ENCODE measurements at places on chromosomes 4 and X.

DNA sequence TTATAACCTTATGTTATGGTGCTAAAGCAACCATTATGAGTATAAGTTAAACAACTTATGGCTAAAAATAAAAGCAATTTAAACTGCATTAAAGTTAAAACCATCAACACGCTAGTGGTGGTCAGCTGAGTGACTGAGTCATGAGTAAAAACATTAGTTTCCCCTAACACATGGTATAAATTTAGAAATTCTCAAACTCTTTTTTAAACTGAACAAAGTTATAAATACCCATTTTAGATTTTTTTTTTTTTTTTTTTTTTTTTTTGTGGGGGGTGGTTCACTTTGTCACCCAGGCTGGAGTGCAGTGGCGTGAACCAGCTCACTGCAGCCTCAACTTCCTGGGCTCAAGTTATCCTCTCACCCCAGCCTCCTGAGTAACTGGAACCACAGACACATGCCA, 5.4 kb upstream of the BBS7 start:
- DNase-seq: no peak

DNA sequence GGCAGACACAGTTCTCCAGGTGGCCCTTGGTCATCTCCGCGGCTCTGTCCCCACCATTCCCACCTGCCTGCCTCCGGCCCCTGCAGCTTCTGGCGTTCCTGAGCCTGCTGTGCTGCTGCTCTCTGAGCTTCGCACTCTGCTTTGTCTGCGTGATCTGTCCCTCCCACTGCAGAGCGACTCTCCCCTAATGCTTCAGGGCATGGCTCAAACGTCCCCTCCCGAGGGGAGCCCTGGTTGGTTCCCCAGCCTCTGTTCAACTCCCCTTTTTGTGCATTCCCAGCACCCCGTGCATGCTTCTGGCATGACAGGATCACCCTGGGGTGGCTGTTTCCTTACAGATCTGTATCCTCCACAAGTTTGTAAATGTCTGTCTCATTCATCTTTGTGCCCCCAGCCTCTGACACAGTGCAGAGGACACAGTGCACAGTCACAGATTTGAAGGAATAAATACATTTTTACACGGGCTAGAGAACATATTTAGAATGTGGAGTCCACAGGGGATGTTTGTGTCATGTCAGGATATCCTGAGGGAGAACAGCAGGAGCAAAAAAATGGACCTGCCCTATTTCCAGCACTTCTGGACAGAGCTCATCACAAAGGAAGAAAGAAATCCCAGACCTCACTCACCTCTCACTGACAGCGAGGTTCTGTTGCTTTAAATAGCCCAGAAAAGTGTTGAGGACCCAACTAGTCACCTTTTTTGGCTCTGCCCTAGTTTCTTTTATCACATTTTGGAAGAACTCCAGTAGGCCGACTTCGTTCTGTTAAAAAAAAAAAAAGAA, 72.6 kb downstream of the GATB start:
- DNase-seq: no peak

- DNase-seq: no peak
Measured at GRCh38 chr4:68346461-68346860, 3.4 kb downstream of the YTHDC1 start.

DNA sequence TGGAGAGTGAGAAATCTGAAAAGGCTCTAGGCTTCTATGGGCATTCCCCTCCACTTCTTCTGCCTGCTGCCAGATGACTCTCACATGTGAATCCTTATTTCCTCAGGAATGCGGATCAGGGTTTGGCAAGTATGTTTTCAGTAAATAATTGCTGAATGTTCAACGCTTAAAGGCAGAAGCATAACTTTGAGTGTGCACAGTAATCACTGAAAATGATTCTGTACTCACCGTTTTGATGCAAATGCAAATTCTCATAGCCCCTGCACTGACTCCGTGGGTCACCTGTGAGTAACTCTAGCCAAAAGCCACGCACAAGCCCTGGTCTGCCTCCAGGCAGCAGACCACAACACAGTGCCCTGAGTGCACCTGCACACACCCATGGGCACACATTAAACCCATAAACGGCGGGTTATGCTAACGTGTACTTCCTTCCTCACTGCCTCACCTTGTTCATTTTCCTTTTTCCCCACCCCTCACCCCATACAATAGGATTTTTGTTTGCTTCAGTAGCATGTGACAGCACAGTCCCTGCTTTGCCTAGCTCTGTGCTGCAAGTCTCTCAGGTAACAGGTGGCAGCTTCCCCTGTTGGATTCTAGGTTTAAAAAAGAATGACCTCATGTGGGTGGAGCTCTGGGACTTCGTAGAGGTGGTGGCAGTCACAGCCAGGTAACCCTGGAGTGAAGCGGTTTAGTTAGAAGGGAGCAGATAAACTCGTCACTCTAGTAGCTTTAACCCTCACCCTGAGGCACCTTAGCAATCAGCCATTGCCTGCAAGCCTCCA, at the start of gene ARHGEF38:
TSS of gene ARHGEF38 (plus strand) at position 656 of the 782 bp plus-strand sequence. CDS start 146 bp downstream, outside the sequence.
- no peak for DNase-seq

DNA sequence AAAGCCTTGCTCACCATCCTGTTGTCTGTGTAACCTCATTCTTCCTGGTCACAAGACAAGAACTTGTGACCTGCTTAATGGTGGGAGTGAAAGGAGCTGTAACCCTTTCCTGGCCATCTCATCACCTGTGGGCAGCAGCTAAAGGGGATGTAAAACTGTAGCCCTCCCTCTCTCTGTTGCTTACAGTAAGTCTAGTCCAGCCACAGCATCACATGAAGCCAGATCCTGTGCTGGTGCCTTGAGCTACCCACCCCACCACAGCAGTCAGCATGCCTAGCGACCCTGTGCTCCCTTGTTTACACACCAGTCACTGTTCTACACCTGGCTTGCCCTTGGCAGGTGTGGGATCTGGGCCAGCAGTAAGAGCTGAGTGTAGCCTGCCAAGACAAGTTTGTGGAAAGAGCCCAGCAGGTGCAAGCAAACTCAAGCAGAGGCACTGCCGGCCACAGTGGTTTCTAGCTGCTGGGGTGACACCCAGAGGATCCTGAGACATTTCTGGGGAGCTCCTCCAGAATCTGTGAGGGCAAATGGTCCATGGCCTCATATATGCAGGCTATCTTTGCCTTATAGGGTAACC, 41.0 kb downstream of the UGT2B28 start:
- DNase-seq: no peak

DNA sequence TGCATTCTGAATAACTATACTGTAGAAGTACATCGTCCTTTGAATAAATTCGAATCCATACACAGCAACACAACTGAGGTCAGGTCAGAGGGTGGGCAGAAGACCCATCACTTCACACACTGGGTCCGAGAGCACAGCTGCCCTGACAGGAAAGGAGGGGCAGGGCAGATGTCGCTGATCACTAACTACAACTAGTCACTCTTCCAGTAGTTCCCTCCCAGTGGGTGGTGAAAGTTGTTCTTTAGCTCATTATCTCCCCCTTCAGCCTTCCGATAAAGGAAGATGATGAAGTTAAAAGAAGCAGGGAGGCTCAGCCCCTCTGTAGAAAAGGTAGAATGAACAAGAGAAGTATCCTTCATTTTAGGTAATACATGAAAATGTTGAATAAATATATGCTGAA, 278.9 kb downstream of the INPP4B start:
- DNase-seq: peak; percentile 34

DNA sequence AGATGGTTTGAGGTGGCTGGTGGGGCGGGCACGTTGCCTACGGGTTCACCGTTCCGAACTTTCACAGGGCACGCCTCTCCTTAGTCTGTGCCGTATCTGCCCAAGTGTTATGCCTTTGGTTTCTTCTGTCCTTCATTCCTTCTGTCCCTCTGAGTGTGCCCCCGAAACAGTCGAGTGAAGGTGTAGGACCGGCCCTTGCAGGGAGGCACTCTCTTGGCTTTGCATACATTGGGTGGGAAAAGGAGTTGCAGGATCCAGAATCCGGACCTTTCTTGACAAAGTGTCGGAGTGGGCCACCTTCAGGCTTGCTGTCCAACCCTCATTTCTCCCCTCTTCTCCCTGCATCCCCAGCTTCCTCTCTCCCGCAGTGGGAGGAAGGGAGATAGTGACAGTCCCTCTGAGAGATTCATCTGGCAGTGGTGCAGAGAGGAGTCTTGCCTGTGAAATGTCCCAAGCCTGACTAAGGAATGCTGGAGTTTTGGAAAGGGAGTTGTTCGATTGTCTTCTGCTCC, 569 bp downstream of the ARFIP1 start:
- DNase-seq: no peak
